ENCODE measurements at places on chromosomes 2 and 18.
A peak's percentile ranks its signal among the peaks of the same experiment; 100 is the strongest.

DNA sequence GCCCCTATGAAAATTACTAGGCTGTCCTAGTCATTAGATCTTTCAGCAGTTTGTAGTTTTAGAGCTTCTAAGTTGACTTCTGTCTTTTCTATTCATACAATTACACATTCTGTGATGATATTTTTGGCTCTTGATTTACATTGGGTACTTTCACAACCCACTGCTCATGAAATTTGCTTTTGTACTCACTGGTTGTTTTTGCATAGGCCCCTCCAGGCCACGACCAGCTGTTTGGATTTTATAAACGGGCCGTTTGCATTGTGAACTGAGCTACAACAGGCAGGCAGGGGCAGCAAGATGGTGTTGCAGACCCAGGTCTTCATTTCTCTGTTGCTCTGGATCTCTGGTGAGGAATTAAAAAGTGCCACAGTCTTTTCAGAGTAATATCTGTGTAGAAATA lies 193.8 kb downstream of the RPIA start:
- no peak for DNase-seq

DNA sequence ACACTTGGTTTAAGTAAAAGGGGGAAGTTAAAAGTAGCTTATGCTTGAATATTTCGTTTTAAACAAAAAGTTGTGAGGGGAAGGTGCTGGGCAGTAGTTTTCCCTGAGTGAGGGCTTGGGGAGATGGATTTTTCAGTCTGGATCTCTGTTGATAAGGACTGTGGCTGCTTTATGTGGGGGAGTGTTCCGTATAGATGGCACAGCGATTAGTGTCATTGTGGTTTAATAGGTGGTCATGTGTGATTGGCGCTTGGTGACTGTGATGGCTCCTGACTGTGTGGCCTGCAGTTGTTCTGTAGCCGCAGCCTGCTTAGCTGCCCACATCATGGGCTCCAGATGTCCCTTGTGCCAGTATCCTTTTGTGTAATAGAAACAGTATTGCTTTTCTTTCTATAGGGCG lies 156.2 kb downstream of the WDSUB1 start:
- DNase-seq: peak; percentile 15

DNA sequence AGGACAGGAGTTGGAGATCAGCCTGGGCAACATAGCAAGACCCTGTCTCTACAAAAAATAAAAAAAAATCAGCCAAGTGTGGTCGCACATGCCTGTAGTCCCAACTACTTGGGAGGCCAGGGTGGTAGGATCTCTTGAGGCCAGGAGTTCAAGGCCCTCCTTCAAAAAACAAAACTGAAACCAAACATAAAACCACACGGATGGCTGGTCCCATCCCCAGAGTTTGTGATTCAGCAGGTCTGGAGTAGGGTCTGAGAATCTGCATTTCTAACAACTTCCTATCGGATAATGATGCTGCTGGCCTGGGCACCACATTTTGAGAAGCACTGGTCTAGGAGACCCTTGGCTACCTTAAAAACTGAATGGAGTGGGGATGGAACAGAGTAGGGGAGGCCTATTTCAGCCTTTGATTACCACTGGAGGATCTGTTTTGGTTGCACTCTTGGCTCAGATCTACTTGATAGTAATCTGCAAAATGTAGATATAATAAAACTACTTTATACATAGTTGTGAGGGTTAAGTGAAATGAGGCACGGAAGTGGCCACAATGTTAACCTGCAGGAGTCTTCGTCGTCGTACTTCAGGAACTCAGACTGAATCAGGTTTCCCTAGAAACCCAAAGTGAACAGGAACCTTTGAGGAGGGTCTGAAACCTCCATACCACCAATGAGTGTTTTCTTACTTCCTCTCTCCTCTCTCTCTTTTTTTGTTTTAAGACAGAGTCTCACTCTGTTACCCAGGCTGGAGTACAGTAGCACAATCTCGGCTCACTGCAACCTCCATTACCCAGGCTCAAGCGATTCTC lies 25.5 kb upstream of the NFE2L2 start:
- DNase-seq: no peak

DNA sequence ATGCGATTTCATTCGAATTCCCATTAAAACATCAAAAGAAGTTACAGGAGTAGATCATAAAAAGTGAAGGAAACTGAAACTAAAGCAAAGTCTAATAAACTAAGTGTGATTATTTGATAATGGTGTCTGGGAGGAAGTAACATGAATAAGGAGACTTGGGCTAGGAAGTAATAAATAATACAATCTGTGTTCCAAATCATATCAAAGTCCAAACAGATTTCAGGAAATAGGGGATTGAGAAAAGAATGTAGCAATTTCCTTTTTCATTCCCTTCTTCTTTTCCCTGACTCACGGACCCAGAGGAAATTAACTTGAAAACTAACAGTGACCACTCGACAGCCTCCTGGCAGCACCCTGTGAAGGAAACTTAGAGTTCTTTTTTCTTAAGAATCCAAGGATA lies 758.4 kb upstream of the GCFC2 start:
- no peak for DNase-seq

GRCh38 chr2:65666156-65666725 lies 233.8 kb upstream of the SPRED2 start:
- peak; percentile 35 for DNase-seq

DNA sequence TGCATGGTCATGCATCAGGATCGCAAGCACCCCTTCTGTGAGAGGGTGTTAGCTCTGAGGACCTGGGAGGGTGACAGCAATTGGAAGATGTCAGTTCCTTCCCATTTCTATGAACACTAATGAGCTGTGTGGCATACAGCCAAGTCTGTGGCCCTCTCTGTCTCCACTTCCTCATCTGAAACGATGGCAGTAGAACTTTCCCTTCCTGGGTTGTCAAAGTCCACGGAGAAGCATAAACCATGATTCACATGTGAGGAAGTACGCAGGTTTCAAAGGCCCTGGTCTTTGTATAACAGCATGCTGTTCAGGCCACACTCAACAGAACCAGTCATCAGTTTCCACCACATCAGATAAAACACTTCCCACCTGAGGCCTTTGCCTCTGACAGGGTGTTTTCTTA lies 167.4 kb upstream of the RAB6C start:
- peak; percentile 57 for DNase-seq

DNA sequence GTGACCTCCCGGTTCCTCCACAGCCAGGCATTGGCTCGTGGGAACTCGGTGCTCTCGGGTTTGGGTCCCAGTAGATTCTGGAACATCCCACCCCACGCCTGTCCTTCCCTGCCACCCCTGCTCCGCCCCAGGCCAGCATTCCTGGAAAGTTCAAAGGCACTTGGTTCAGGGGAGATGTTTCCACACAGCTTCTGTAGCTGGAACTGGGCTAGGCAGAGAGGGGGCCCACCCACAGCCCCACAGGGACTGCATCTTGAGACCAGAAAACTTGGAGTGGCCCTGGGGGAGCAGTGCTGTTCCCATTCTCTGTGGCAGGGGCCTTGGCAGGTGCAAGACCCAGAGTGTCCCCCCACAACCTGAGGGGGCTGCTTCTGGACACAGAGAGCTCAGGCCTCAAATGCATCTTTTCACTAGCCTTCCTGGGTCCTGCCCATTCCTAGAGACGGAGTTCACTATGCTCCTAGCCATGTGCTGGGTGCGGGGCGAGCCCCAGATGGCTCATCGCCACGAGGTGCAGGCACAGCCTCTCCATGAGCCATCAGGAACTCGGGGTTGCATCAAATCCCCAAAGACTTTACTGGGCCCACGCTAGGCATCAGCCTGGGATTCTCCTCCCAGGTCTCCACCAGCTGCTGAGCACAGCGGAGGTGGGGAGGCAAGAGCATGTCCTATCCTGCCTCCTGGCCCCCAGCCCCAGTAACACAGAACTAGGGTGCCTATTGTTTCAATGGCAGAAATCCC lies 68.7 kb downstream of the ZFP36L2 start:
- DNase-seq: peak; percentile 25

GRCh38 chr18:25669741-25670140 lies 317.8 kb upstream of the ZNF521 start:
- no peak for DNase-seq

- no peak for DNase-seq
These were observed 22.8 kb downstream of the ADRA2B start for GRCh38 chr2:96093528-96093927.

- no peak for DNase-seq
These were observed 13.5 kb downstream of the INPP4A start for GRCh38 chr2:98458207-98458606.

DNA sequence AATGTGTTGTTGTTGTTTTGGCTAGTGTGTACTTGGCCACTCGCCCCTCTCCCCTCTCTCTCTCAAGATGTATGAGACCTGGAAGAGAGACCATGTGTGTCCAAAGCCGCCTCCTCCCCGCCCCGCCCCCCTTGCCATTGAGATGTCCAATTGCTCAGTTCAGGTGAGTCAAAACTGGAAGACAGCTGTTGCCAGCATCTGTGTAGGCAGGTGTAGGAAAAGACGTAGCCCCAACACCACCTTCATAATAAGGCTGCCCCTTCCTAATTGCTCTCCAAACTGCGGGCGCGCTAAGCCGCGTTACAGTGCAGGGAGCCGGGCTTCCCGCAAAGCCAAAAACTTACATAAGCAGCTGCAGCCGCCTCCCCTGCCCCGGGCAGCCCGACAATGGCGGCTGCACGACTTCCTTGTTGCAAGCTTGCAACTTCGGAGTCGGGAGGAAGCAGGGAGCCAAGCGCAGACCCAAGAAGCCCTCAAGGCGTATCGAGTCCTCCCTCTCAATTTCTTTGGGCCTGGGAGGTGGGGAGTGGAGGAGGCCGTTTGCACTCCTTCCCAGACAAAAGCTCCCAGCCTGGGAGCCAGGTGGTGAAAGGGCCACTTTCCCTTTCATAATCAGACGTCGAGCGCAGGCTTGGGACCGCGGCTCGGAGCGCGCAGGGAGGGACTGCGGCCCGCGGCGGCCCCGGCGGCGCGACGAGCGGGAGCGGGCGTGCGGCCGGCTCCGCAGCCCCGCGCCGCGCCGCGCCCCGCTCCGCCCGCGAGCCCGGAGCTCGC lies 882 bp downstream of the ZBTB14 start:
- peak; percentile 82 for DNase-seq

DNA sequence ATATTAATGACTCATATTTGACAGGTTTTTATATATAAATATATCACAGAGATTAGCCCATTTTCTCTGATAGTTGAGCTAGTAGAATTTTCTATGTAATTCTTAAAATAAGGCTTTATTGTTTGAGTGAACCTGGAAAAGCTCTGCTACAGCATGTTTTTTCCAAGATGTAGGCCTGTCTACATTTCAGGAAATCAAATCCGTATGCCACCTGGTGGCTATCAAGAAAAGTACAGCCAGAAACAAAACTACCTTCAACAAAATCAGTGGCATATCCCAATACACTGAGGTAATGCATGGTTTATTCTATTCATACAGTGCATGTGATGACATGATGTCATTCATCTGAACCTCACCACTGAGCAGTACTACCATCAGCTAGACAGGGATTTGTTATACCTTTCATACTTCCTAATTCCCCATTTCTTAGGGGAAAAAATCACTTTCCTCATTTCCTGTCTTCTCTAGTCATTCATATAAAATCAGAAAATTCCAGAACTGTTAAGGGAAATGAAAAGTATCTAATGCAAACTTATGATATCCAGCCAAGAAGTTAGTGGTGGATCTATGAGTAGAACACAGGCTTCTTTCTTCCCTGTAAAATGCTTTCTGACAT lies 310.4 kb upstream of the SYT4 start:
- DNase-seq: no peak

- DNase-seq: no peak
These were observed 112.9 kb upstream of the ATP8B1 start for GRCh38 chr18:57915865-57916582.

DNA sequence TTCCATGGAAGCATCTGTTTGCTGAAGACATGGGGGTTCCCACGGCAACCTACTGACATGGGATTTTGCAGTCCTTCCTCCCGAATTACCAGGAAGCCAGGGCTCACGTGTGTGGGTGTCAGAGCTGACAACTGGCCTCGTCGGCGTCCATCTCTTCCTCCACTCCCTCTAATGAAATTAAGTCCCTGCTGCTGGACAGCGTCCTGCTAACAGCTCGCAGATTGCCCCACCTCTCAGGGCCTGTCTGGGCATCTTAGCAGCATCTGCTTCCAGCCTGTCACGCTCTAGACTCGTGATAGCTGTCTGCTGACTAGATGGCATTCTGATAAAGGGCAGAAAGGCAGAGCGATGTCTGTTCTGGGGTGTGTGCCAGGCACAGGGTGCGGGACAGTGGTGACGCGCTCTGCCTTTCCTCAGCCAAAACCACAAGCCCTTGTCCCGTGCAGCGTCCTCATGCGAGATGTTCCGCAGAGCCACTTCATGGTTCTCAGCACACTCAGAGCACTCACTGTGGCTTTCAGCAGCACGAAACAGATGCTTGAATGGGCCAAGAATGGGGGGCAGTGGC lies 161.1 kb downstream of the ARL4C start:
- DNase-seq: no peak

DNA sequence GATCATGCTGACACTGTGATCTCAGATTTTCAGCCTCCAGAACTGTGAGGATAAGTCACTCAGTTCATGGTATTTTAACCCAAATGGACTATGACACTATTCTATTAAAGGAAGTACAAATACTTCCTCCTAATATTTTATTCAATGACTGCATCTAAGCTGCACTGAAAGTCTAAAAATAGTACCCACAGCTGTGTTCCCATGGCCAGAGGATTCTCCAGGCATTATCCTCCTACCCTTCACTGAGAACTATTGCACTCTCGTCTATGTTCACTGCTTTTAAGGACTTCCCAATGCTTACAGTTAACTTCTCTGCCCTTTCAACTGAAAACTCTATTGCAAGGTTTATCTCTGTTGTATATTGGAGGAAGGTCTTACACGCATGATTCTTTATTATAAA lies 15.2 kb downstream of the LRATD1 start:
- DNase-seq: no peak

GRCh38 chr18:31835528-31836133 lies 75.0 kb upstream of the SLC25A52 start:
- no peak for DNase-seq

DNA sequence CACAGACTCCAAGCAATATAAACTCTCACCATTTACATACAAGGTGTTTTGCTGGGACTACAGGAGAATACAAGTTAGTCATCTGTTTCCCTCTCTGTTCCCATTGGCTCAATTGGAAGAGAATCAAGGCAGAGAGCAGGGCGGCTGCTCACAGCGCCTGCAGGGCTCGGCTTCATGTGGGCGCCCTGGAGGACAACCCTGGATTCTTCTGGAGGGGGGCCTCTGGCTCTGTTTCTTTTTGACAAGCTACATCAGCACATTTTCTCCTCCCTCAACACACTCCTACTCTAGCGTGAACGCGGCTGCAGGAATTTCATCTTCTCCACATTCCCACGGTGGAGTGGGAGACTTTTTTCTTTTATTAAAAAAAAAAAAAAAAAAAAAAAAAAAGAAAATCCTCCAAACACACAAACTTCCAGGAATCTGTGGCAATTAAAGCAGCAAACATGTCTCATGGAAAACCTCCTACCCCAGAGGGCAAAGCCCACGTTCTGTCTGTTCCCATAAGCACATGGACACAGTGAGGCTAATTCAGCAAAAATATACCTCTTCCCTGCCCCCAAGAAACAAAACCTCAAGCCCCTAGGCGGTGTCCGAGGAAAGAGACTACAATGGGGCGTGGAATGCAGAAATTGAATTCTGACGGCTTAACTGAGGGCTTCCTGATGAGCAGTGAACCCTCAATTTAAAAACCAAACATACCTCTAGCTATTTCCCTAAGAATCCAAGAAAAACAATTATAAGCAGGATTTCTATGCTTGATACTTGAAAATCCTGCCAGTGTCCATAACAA lies 50.6 kb downstream of the PARD6G start:
- no peak for DNase-seq

Measured in HL-60 (cell line).